ENCODE measurements at places on chromosomes 7 and 10.

DNA sequence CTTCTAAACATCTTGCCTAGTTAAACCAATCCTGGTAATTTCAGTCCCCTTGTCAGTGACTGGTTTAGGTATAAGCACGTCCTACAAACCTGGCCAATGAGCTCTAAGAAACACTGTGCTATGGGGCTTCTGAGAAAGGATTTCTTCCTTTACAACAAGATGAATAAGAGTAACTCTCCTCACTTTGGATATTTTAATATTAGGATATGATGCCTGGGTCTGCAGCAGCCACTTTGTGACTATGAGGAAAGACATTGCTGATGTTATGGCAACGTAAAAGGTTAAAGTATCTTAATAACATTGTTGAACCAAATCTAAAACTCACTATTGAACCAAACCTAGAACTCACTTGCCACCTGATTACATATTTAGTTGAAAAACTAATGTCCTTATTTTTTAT lies 26.5 kb upstream of the EPC1 start:
- no peak for DNase-seq

GRCh38 chr7:139966949-139967348 lies 95.8 kb downstream of the PARP12 start:
- DNase-seq, result no peak

DNA sequence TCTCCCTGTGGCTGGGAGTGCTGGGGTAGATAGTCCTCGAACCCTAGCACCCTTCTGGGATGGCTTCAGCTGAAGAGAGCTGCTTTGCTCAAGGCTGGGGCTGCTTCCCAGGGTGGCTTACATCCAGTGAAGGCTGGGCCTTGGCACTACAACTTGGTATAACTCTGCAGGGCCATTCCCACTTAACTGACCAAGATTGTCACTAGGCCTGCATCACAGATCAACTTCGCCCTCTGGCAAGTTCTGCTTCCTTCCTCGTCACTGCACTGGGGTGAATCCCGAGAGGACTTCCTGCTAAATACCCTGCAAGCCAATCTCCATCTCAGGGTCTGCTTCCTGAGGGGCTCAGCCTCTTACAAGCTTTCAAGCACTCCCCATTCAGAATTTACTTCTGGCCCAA lies 195.2 kb downstream of the DOCK4 start:
- DNase-seq, result no peak

GRCh38 chr10:96334616-96335526 lies 23.9 kb downstream of the OPALIN start:
- no peak for DNase-seq

- no peak for DNase-seq
These were observed 23.1 kb downstream of the ZCCHC24 start for GRCh38 chr10:79422178-79422892.

- no peak for DNase-seq
These were observed 80.7 kb upstream of the KIAA1217 start for GRCh38 chr10:24128066-24128730.

DNA sequence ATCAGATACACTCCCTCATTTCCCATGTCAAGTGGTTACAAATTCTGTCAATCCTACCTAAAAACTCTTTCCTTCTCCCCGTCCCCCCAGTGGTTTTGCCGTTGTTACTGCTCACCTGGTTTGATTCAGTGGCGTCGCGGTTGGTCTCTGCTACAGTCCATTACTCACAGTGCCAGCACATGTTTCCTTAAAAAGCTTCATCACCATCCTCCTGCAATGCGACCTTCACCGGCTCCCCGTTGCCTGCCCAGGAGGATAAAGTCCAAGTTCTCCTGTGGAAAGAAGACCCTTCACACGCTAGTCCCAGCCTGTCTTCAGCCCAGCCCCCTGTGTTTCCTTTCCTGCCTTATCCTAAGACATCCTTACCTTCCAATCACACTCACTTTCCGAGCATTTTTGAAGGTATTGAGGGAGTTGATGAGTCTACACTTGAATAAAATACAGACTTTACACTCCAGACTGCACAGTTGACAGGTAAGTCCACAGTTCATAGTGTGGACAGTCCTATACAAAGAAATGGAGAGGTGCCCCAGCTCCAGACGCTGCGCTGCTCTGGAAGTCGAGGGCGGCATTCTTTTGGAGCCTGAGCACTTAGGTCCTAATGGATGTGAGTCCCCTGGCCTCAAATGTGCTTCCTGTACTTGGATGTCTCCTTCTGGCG lies 3.4 kb upstream of the LARP4B start:
- no peak for DNase-seq

DNA sequence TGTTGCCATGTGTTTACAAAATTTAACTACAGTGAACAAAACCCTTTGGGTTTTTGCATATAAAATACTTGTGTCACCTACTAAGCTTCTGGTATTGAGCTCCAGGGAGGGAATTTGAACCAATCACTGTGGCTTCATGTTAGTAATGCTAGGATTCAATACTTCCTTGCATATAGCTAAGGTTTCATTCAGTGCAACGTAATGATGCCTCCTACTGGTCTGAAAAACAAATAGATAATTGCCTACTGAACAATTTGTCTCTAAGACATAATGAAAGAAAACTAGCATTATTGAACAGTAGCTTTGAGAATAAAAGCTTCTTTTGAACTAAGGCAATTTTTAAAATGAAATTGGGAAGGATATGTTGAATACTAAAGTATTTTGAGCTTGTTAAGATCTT lies 244.4 kb downstream of the ZWINT start:
- no peak for DNase-seq

GRCh38 chr10:87942884-87943527 lies 79.6 kb downstream of the PTEN start:
- no peak for DNase-seq

DNA sequence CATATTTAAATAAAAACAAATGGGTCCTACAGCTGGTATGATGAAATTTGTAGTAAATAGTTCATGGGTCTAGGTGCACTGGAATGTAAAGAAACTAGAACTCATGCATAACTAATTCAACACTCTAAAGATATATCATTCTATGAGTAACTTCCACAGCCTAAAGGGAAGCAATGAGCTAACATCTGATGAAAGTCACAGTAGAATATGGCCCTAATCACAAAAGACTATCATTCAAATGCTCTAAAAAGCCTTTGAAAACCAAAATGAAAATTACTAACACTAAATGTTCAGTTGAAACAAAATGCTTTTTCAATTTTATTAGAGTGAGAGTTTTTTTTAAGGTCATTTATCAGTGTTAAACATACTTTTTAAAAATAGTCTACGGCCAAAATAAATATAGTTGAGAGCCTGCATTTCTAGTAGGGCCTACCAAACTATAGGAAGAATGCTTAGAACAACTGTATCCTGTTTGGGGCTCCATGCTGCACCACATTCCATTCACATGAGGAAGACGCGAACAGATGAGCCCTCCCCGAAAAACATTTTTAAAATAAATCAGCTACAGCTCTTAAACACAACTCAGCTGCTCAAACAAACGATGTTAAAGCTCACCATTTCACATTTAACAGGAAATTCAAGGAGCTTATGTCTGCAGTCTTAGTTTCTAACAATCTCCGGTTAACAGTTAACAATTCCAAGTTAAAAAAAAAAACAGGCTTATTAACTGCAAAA lies 134.5 kb downstream of the NRBF2 start:
- no peak for DNase-seq

DNA sequence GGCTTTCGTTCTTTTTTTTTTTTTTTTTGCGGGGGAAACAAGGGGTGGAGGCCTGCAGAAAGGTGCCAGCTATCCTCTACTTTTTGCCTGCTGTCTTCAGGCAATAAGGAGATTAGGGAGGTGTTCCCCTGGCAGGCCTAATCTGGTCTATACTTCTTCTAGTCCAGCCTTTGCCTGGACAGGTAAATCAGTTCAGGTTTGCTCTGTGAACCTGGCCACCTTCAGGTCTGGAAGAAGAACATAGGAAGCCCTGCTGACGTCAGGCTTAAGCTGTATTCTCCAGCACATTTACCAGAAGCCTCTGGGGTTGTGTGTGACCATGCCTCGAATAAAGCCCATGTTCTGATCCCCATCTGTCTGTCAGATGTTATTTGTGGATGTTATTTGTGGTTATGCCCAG lies 115.4 kb downstream of the SDK1 start:
- DNase-seq, result no peak

DNA sequence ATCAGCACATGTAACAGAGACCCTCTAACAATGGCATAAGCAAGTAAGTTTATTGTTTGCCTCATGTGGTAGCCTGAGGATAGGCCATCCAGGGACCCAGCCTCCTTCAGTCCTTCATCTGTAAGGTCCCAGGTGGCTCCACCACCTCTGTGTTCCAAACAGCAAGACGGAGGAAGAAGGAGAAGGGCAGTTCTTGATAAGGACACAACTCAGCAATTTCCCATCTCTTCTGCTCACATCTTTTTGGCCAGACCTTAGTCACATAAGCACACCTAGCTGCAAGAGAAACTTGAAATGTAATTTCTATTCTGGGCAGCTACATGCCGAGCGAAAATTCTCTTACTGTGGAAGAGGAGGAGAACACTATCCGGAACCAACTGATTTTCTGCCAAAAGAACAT lies 33.9 kb downstream of the DCLRE1A start:
- no peak for DNase-seq

DNA sequence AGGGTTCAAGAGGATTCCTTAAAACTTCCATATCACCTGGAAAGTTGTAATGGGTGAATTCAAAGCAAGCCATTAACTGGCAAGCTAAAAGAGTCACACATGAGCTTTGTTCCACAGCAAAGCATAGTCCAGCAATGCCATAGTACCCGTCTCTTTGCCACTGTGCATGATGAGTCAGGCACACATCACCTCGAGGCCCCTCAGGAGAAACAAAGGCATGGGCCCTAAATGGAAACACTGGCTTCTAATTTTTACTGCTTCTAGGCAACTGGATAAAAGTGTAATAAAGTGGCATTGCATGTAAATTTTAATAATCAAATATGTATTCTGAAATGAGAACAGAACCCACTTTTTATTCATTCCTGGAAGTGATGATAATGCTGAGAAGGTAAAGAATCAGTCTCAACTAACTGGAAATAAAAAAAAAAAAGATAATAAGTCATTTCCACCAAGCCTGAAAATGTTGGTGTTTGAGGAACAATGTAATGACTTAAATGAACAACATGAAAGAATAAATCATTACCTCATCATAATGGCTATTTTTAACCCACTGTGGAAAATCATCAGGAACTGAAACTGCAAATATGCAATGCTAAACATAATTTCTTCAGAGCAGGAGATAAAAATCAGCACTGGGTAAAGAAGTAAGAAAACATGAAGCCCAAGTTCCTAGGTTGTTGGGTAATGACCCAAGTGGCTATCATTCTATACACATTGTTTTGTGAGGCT lies 104.9 kb downstream of the CDK6 start:
- no peak for DNase-seq

DNA sequence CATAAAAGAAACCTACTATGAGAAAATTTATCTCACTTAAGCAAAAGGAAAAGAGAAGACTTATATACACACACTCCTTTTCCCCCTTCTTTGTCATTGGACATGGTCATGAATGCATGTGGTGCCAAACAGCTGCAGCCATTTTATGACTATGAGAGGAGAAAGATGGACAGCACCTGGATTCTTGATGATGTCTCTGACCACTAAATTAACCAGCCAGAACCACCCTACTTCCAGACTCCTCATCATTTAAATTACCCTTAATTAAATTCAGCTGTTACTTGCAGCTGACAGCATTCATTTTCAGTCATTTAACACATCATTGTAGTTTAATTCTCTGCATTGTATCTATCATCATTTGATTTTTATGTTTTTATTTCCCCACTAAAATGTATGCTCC lies 379.0 kb upstream of the HPS1 start:
- no peak for DNase-seq

DNA sequence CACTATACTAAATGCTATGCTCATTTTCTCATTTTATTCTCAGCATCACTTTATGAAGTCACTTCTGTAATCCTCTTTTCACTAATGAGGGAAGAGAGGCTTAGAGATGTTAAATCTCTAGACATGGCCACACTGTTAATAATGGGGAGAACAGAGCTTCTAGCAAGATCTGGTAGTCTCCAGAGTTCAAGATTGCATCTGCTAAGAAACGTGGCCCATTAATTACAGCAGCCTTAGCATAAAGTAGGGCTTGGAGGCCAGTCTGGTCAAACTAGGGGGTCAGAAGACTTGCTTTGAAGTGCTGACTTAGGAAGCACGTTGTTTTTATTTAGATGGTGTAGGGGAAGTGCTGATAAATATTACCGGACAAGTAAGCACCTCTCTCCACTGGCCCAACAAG lies 29.3 kb downstream of the ARL4A start:
- no peak for DNase-seq

- DNase-seq, result no peak
These were observed 811.0 kb downstream of the GRM8 start for GRCh38 chr7:126441745-126442144.

DNA sequence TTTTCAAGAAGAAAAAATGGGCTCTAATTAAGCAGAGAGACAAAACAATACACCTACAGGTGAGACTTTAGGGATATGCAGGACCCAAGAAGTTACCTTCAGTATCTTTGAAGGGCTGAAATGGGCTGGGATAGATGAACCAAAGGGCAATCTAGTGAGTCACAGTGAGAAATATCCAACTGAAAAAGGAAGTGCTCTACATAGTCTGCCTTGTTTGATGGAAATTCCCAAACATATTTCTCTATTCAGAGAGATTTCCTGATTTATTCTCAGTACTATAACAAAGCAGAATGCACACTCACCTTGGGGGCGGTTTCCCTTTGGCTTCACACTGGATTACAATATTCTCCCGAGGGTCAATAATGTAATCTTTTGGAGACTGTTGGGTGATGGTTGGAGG lies 104.1 kb upstream of the LAMB4 start:
- DNase-seq, result no peak

DNA sequence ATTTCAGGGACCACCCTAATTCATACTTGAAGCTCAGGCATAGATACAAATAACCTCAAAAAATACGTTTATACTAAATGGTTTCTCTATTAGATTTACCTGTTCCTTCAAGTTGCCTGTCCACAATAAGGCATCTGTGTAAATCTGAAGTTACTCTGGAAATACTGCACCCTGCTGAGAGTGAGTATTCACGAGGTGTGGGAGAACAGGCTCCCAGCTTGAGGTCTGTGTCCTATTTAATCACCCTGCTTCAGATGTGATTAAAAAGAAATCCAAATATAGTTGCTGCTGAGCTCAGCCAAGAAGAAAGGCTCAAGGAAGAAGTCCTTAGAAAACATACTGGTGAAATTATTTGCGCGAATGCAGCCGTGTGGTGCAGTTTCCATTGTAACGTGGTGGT lies 136.8 kb downstream of the KLF6 start:
- no peak for DNase-seq

- no peak for DNase-seq
These were observed 94.8 kb upstream of the ZNF804B start for GRCh38 chr7:88664630-88665233.

GRCh38 chr10:85602713-85603112 lies 763.9 kb downstream of the GRID1 start:
- DNase-seq, result no peak

GRCh38 chr10:116038259-116038658 lies 234.7 kb downstream of the GFRA1 start:
- DNase-seq, result no peak

- no peak for DNase-seq
These were observed 25.9 kb downstream of the OAT start for GRCh38 chr10:124392626-124393342.

All from activated CD4-positive, alpha-beta T cell treated with anti-CD3 and anti-CD28 coated beads, Interleukin-2, amount 50 U/mL, for 1 hour (primary cell).